ENCODE measurements at places on chromosomes 4 and X. TPM values are rescaled to one million over a fixed set of nuclear protein-coding genes. Genes with fewer than 3 reads are reported as not detected.

GRCh38 chrX:115642895-115643530 is 82.0 kb downstream of the PLS3 start:
- DNase-seq: peak; percentile 38

GRCh38 chr4:8279321-8280157 is 10.0 kb downstream of the HTRA3 start:
- no peak for DNase-seq

CDX4 gene
- not detected for total RNA-seq

- no peak for DNase-seq
Measured at GRCh38 chr4:123652476-123652875, 255.9 kb downstream of the SPRY1 start.

DNA sequence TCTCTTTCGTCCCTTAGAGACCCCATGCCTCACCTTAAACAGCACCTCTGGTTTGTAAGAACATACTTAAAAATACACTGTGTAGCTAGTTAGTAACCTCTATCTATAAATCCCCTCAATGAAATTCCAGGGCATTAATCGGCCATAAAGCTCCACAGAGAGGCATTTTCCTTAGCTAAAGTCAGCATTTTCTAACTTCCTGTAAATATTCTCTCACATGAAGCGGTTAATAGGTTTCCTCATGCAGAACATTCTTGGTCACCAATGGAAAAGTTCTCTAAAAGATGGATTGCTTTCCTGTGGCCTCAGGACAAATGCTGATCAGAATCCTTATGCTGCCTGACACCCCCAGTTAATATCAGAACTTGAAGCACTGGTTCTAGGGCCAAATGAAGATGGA is 248.6 kb upstream of the BOD1L1 start:
- DNase-seq: no peak

DNA sequence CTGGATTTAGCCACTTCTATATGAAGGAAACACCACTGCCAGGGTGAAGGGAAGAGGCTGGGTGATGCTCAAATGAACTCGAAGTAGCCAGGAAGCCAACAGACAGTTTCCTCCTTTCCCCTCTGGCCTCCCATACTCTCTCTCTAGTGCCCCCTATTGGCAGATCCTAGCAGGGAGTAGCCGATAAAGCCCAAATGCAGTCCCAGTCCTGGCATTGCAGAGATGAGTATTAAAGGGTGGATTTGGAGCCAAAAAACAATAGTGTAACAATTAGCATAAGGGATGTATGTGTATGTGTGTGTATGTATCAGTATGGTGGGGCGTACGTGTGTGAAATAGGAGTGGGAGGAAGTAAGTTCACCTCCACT is 213.8 kb upstream of the LDB2 start:
- DNase-seq: no peak
